Large intestine (tissue), 12 donors: ENCODE measurements at places on chromosomes 7 and 10. TPM values are rescaled to one million over a fixed set of nuclear protein-coding genes. Genes with fewer than 3 reads are reported as not detected.

The SCIN gene
- polyA plus RNA-seq = 4.3 TPM

The CTAGE8 gene
- 11.2 TPM for polyA plus RNA-seq

The MYO1G gene
- polyA plus RNA-seq = 2.2 TPM

The NPM3 gene
- polyA plus RNA-seq = 45.2 TPM

The C10orf105 gene
- 0.27 TPM for polyA plus RNA-seq

The MMD2 gene
- polyA plus RNA-seq = 0.24 TPM

The SFRP5 gene
- 25.0 TPM for polyA plus RNA-seq

The DYDC2 gene
- polyA plus RNA-seq = 0.42 TPM

The CALCR gene
- polyA plus RNA-seq = 0.34 TPM

The DIP2C gene
- 16.5 TPM for polyA plus RNA-seq

The COL28A1 gene
- 4.0 TPM for polyA plus RNA-seq

The CYP3A7 gene
- 1.8 TPM for polyA plus RNA-seq

The CHPF2 gene
- polyA plus RNA-seq = 25.1 TPM

The GRM3 gene
- 0.16 TPM for polyA plus RNA-seq

The UNC5B gene
- polyA plus RNA-seq = 10.5 TPM

The HOXA11 gene
- not detected for polyA plus RNA-seq

The SAMD9L gene
- 6.5 TPM for polyA plus RNA-seq

The EPO gene
- polyA plus RNA-seq = 0.19 TPM

The CCDC3 gene
- polyA plus RNA-seq = 8.4 TPM

The CYP2C8 gene
- 2.6 TPM for polyA plus RNA-seq

The CNNM1 gene
- polyA plus RNA-seq = 0.79 TPM

The OPN1SW gene
- 0.18 TPM for polyA plus RNA-seq

The PDZD7 gene
- polyA plus RNA-seq = 95.8 TPM

The OR9A2 gene
- not detected for polyA plus RNA-seq

The CRHR2 gene
- polyA plus RNA-seq = 0.31 TPM

The OSBPL3 gene
- polyA plus RNA-seq = 32.4 TPM

The SKIDA1 gene
- 1.9 TPM for polyA plus RNA-seq

The NAT16 gene
- 0.21 TPM for polyA plus RNA-seq

The IKZF1 gene
- 4.5 TPM for polyA plus RNA-seq

The SPDYE6 gene
- 4.3 TPM for polyA plus RNA-seq

The TBC1D12 gene
- polyA plus RNA-seq = 12.1 TPM

The ZNF679 gene
- not detected for polyA plus RNA-seq

The TRIM4 gene
- 33.2 TPM for polyA plus RNA-seq

The ATRNL1 gene
- polyA plus RNA-seq = 2.6 TPM

The DMBT1 gene
- polyA plus RNA-seq = 198 TPM

The SPAM1 gene
- 1.0 TPM for polyA plus RNA-seq

The PSMC2 gene
- polyA plus RNA-seq = 107 TPM

The GIMAP4 gene
- 17.8 TPM for polyA plus RNA-seq

The TRPV5 gene
- polyA plus RNA-seq = 0.73 TPM

The SPDYE1 gene
- 0.72 TPM for polyA plus RNA-seq
